T-helper 17 cell (primary cell): ENCODE measurements at places on chromosomes 7 and 10.
A peak's percentile ranks its signal among the peaks of the same experiment; 100 is the strongest.

DNA sequence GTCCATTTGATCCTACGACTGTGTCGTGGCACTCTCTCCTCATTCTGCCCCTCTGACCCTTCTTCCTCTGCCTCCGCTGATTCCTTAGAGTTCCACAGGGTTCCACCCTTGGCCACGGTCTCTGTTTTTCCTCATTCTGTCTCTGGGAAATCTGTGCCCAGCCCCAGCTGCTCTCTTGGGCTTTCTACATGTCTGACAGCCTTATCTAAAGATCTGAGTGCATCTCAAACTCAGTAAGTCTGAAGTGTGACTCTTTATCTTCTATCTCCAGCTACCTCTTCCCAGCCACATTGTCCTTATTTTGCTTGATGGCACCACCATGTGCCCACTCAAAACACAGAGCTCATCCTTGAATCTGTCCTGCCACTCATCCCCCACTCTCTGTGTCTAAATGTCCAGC lies 62.1 kb upstream of the AQP1 start:
- DNase-seq: no peak
- H3K27me3 ChIP-seq: peaks cover 10% of the 10 kb centered on the region
- H3K4me1 ChIP-seq: peaks cover 2% of the 10 kb centered on the region
- no peak overlapping the region for H3K4me3 ChIP-seq

DNA sequence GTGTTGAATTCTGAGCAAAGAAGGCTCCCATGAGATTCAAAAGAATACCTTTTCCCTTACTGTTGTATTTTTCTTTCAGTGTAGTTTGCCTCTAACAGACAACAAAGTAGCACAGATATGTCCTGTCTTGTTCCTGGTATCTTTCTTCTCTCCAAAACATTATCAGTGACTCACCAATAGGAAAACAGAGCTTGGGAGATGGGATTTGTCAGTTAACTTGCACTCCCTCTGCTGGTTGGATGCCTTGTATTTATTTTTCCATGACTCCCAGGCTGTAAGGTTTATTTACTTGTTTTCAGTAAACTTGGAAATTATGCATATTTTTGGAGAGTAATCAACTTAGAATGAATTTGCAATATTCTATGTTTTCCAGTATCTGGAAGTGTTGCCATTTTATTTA lies 129.7 kb downstream of the SAMD9 start:
- no peak for DNase-seq
- no peaks in the 10 kb centered on the region for H3K36me3 ChIP-seq
- no peaks in the 10 kb centered on the region for H3K4me1 ChIP-seq

- no peak for DNase-seq
- no peaks in the 10 kb centered on the region for H3K27me3 ChIP-seq
- peaks cover 19% of the 10 kb centered on the region for H3K4me1 ChIP-seq
- no peak overlapping the region for H3K4me3 ChIP-seq
- peaks cover 8% of the 10 kb centered on the region for H3K36me3 ChIP-seq
- no peak overlapping the region for H3K27ac ChIP-seq
Measured at GRCh38 chr10:100192350-100192749, 6.5 kb upstream of the ERLIN1 start.

DNA sequence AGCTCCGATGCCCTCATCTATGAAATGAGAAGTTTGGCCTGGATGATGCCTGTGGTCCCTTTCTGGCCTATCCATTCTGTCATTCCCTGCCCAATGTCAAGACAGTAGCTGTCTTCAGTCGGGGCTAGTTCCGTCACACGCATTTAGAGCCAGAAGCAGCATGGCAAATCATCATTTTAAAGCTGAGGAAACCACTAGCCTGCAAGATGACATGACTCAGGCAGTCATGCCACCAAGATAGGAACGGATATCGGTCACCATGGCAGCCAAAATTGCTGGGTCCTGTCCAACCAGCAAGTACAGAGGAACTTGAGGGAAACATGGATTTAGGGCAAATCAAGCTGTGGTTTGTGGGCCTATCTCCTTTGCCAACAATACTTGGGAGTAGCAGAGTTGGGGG lies 64.5 kb upstream of the MRLN start:
- no peak overlapping the region for H3K27ac ChIP-seq
- no peak for DNase-seq
- no peaks in the 10 kb centered on the region for H3K27me3 ChIP-seq
- H3K4me3 ChIP-seq: no peak overlapping the region

GRCh38 chr7:96361116-96361857 lies 39.4 kb upstream of the SLC25A13 start:
- H3K4me3 ChIP-seq: no peak overlapping the region
- peaks cover 3% of the 10 kb centered on the region for H3K27me3 ChIP-seq
- H3K27ac ChIP-seq: no peak overlapping the region
- no peaks in the 10 kb centered on the region for H3K4me1 ChIP-seq

- no peaks in the 10 kb centered on the region for H3K36me3 ChIP-seq
- DNase-seq: no peak
- H3K4me1 ChIP-seq: no peaks in the 10 kb centered on the region
Measured at GRCh38 chr7:120110169-120110568, 162.8 kb upstream of the KCND2 start.

- H3K36me3 ChIP-seq: peaks cover under 1% of the 10 kb centered on the region
- no peaks in the 10 kb centered on the region for H3K27me3 ChIP-seq
- no peak for DNase-seq
- H3K4me3 ChIP-seq: no peak overlapping the region
Measured at GRCh38 chr7:2440608-2441245, 35.5 kb downstream of the GRIFIN start.

GRCh38 chr10:95275726-95276366 lies 15.0 kb downstream of the PDLIM1 start:
- no peak for DNase-seq
- no peaks in the 10 kb centered on the region for H3K4me1 ChIP-seq
- no peak overlapping the region for H3K27ac ChIP-seq

GRCh38 chr7:142874409-142874808 lies 11.1 kb downstream of the TRPV6 start:
- H3K4me3 ChIP-seq: no peak overlapping the region
- H3K27ac ChIP-seq: no peak overlapping the region
- peaks cover 33% of the 10 kb centered on the region for H3K27me3 ChIP-seq
- H3K4me1 ChIP-seq: peaks cover 2% of the 10 kb centered on the region
- H3K36me3 ChIP-seq: no peaks in the 10 kb centered on the region
- DNase-seq: no peak

DNA sequence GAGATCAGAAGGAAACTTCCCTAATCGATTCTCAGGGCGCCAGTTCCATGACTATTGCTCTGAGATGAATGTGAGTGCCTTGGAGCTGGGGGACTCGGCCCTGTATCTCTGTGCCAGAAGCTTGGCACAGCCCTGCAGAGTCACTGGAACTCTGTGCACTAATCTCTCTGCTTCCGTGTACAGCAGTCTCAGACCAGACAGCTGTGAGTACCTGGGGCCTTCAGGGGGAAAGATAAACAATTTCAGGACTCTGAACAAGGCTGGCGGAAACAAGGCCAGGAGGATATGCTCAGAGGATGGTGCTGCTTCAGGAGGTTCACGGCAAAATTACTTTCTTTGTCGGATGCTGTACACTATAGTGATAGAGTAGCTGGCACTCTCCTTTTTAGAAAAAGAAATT lies 131.7 kb upstream of the PRSS58 start:
- H3K4me3 ChIP-seq: no peak overlapping the region
- no peaks in the 10 kb centered on the region for H3K36me3 ChIP-seq
- peaks cover 10% of the 10 kb centered on the region for H3K4me1 ChIP-seq
- H3K27ac ChIP-seq: no peak overlapping the region
- H3K27me3 ChIP-seq: no peaks in the 10 kb centered on the region

- H3K27ac ChIP-seq: no peak overlapping the region
- no peaks in the 10 kb centered on the region for H3K27me3 ChIP-seq
- no peaks in the 10 kb centered on the region for H3K36me3 ChIP-seq
- no peak overlapping the region for H3K4me3 ChIP-seq
- no peaks in the 10 kb centered on the region for H3K4me1 ChIP-seq
- DNase-seq: no peak
Measured at GRCh38 chr10:58016614-58017013, 251.1 kb downstream of the IPMK start.

GRCh38 chr7:133197972-133198544 lies 54.8 kb upstream of the EXOC4 start:
- H3K36me3 ChIP-seq: no peaks in the 10 kb centered on the region
- no peak overlapping the region for H3K4me3 ChIP-seq
- no peak for DNase-seq

DNA sequence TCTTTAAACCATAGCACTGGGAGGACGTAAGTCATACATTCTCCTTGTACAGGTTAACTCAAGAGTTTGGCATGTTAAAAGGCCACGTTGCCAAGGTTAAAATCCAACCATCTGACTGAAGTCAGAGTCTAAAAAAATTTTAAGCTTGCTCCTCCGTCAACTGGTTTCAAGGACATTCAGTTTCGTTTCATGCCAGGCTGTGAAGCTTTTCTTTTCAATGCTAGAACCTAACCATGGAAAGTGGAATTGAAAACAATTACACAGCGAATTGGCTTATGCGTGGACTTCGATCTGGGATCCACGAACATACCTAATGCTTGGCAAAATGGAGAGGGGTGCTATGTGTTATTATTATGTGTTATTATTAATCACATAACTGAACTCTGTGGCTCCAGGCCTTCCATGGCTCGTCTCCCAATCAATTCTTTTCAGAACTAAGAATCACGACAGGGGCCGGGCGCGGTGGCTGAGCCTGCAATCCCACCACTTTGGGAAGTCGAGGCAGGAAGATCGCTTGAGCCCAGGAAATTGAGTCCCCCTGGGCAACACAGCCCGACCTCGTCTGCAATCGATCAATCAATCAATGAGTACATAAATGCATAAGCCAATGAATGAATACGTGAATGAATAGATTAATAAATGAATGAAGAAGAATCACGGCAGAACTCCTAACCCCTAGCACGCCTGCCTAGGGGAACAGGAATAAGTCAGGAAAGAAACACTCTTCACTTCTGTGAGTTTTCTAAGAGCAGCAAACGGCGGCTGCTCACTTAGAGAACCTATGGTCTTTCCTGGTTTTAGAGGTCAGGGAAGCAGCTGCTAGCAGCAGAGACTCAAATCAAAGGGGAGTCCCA lies 733 bp upstream of the ARL5B start:
- peaks cover 29% of the 10 kb centered on the region for H3K4me1 ChIP-seq
- no peak for DNase-seq
- H3K27ac ChIP-seq: peak overlapping the region; percentile 96
- peak overlapping the region; percentile 99 for H3K4me3 ChIP-seq
- no peaks in the 10 kb centered on the region for H3K27me3 ChIP-seq

DNA sequence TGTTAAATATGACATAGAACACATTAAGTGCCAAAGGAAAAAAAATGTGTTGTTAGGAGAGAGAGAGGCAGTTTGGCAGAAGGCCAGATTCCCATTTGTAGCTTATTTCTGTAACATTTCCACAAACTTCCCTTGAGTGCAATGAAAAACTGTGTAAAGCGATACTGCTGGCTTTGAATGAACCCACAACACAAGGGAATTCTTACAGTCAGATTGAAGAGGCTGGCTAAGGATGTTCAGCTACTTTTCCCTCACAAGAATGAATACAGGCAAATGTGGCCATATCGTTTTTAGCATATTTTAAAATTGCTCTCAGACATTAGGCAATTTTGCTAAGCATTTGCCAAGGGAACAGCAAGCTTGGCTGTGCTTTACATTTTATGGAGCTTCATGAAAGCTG lies 614.1 kb upstream of the FZD8 start:
- no peak overlapping the region for H3K27ac ChIP-seq
- no peak overlapping the region for H3K4me3 ChIP-seq
- no peaks in the 10 kb centered on the region for H3K27me3 ChIP-seq
- H3K36me3 ChIP-seq: no peaks in the 10 kb centered on the region
- DNase-seq: no peak

DNA sequence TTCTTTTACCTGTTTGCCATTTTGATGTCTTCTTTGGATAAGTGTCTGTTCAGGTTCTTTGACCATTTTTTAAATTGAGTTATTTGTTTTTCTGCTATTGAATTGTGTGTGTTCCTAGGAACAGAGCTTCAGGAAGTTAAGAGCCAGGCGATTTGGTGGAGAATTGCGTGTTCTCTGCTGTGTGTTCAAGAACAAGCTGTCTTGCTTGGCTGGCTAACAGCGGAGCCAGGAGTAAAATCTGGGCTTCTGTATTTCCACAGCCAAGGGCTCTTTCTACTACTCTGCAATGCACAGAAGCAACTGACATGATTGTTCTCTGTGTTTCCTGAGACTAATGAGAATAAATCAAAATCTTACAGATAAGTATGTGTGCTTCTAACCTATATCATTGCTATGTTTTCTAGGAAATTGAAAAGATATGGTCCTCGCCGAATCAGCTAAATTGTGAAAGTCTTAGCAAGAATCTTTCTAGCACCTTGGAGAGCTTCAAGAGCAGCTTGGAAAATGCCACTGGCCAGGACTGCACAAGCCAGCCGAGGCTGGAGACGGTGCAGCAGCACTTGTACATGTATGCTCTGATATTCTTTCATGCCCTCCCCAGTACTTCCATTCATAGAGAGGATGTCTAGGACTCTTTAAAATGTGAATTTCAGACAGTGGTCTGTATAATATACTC lies 124.2 kb downstream of the ABCA13 start:
- no peaks in the 10 kb centered on the region for H3K4me1 ChIP-seq
- H3K36me3 ChIP-seq: no peaks in the 10 kb centered on the region
- H3K4me3 ChIP-seq: no peak overlapping the region
- no peak for DNase-seq
- peaks cover 22% of the 10 kb centered on the region for H3K27me3 ChIP-seq
- H3K27ac ChIP-seq: no peak overlapping the region

GRCh38 chr7:30224511-30225062 lies 59.8 kb upstream of the ZNRF2 start:
- H3K4me3 ChIP-seq: no peak overlapping the region
- H3K27ac ChIP-seq: no peak overlapping the region
- no peak for DNase-seq
- no peaks in the 10 kb centered on the region for H3K27me3 ChIP-seq
- no peaks in the 10 kb centered on the region for H3K4me1 ChIP-seq

DNA sequence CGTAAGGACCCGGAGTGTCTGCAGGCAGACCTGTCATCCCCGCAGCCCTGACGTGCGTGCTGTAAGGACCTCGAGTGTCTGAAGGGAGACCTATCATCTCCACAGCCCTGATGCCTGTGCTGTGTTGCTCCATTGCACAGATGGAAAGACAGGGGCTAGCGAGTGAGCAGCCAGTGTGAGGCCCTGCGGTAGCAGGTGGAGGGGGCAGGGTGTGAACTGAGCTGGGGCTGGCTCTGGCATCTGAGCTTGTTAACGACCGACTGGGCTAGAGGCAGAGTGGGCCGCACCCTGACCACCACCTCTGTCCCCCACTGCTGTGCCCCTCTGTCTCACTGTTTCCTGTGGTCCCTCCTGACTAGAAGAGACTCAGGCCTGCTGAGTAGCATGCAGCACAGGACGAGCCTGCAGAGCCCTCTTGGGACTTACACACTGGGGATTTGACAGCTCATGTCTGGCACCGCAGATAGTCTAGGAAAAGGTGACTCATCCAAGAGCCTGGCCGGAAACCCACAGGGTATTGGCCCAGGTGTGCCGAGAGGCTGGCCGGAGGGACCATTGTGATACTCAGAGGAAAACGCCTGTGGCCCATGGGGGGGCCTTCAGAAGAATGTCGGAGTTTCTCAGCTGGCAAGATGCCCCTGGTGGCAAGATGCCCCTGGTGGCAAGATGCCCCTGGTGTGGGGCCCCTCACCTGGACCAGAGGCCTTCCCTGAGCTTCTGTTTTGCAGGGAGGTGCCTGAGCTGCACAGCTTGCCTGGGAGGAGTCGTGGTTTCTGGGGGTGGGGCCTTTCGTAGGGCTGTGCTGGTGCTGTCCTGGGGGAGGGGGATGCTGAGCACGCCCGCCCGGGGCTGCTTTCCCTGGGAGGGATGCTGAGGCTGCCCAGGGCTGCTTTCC lies 34.3 kb downstream of the INPP5A start:
- no peaks in the 10 kb centered on the region for H3K27me3 ChIP-seq
- no peaks in the 10 kb centered on the region for H3K36me3 ChIP-seq
- H3K27ac ChIP-seq: no peak overlapping the region
- no peak for DNase-seq
- peaks cover 17% of the 10 kb centered on the region for H3K4me1 ChIP-seq
